CD4-positive, alpha-beta T cell treated with Interleukin-1 beta for 1 hour (primary cell): ENCODE measurements at places on chromosomes 7 and 10.

DNA sequence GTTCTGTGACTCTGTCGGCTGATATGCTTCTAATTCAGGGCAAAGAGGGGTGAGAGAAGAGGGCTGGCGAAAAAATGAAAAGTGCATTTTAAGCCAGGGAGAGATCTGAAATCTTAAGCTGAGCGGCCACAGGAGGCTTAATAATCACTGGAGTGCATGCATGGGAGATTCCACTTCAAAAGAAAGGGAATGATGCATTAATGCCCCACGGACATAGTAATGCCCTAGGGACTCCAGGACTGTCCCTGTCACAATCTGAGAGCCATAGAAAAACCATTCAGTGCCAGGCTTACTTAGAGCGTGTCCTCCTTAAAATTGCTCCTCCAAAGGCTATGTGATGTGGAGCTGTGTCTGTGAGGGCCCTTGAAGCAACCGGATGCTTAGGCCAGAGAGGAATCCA is 75.1 kb downstream of the NHLRC2 start:
- no peak for DNase-seq

GRCh38 chr7:7517754-7518153 is 17.9 kb downstream of the COL28A1 start:
- DNase-seq, result no peak

DNA sequence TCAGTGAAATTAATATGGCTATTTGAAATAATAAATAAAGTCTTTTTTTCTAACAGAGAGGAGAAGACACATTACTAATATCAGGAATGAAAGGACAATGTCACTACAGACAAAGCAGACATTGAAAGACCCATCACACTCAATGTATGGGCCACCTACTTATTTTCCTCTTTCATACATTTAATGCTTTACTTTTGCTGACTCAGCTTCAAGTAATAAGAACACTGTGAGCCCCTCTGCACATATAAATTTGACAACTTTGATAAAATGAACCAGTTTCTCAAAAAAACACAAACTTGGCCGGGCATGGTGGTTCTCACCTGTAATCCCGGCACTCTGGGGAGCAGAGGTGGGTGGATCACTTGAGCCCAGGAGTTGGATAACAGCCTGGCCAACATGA is 664.2 kb upstream of the COBL start:
- no peak for DNase-seq

DNA sequence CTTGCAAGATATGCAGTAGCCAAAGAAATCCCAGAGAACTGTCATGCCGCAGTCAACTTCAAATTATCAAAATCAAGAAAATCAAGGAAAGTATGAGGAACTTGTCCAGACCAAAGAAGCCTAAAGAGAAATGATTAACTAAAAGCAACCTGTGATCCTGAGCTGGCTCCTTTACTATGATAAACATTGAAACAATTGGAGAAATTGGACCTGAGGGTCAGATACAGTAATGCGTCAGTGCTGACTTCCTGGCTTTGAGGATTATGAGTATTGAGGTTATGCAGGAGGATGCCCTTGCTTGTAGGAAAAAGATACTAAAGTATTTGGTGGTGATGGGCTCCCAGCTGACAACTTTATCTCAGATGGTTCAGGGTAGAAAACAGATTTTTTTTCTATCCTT is 324.7 kb upstream of the AKR1E2 start:
- no peak for DNase-seq

DNA sequence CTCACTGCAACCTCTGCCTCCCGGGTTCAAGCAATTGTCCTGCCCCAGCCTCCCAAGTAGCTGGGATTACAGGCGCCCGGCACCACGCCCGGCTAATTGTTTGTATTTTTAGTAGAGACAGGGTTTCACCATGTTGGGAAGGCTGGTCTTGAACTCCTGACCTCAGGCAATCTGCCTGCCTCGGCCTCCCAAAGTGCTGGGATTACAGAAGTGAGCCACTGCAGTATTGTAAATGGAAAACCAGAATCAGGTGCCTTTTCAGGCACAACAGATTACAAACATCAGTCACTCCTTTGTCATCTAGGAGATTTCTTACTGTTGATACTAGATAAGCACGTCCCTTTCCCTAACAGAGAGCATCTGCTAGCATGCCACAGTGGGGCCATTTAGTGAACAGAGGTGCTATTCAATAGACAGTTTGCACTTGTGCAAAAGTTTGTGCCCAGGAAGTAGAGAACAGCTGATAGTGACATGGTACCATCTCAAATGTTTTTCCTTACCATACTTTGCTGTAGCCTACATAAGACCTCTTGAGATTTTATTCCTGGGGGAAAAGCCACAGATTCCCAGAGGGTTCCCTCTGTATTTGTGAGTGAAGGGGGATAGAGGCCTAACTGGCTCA is 24.5 kb upstream of the WAC start:
- no peak for DNase-seq
